ENCODE measurements at places on chromosomes 4 and X.

GRCh38 chr4:72768364-72768763 is 199.3 kb upstream of the ADAMTS3 start:
- DNase-seq, result no peak

DNA sequence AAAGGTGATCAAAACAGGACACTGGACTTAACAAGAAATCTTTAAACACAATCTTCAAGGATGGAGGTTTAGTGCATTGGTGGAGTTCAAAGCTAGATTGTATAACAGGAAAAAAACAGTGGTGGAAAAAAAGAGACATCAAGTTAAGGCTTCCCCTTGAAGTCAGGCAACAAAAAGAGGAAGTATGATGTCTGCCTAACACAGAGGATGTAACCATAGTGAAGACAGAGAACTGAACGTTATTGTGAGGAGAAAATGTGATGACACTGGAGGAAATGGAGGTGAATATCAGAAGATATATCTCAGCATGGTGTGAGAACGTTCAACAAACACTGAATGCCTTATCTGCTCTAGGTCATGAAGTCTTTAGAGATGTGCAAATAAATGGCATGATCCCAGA is 192.4 kb upstream of the AR start:
- DNase-seq, result no peak

DNA sequence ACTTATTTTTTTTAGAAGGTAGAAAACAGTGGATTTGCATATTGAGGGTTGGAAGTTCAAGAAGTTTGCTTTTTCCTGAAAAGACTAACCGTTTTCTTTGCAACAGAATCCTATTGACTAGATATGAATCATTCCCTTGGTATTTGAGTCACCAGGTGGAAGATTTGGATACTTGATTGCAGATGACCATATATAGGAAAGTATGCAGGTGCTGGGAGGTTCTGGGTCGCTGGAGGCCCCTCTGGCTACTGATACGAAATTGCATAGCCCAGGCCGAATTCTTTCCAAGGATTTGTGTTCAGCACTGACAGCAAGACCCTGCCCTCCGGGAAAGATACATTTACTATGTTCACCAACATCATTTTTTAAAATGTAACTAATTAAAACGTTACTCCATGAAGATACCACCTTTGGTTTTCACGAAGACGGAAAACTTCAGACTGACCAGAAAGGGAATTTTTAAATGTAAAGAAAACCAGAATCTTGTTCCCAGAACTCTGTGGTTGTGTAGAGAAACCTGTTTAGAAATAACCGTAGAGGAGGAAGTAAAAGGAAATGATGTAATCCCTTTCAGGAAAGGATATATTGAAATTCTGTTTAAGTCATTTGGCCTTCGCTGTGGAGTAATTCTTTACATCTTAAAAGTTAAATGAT is 946 bp downstream of the ANXA3 start:
- DNase-seq, result no peak

DNA sequence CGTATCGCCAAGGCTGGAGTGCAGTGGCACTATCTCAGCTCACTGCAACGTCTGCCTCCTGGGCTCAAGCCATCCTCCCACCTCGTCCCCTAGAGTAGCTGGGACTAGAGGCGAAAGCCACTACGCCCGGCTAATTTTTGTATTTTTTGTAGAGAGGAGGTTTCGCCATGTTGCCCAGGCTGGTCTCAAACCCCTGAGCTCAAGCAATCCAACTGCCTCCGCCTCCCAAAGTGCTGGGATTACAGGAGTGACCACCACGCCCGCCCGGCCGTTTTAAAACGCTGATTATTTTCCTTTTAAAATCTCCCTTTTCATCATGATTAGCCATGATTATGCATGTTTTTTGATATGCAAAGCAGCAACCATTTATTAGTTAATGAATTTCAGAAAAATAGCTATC is 2.2 kb downstream of the N4BP2 start:
- DNase-seq, result no peak

GRCh38 chrX:3425031-3425430 is 78.6 kb upstream of the MXRA5 start:
- DNase-seq, result no peak

GRCh38 chr4:100736641-100737451 is 219.0 kb upstream of the EMCN start:
- no peak for DNase-seq

DNA sequence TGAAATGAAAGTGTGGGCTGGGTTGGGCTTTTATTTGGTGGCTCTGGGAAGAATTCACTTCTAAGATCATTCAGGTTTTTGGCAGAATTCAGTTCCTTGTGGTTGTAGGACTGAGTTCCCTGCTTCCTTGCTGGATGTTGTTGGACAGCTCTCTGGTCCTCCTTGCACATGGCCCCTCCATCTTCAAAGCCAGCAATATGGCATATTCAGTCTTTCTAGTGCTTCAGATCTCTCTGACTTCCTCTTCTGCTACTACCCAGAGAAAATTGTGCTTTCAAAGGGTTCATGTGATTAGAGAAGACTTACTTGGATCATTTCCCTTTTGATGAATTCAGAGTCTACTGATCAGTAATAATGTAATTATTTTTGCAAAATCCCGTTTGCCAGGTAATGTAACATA is 12.8 kb upstream of the IGFBP7 start:
- no peak for DNase-seq

DNA sequence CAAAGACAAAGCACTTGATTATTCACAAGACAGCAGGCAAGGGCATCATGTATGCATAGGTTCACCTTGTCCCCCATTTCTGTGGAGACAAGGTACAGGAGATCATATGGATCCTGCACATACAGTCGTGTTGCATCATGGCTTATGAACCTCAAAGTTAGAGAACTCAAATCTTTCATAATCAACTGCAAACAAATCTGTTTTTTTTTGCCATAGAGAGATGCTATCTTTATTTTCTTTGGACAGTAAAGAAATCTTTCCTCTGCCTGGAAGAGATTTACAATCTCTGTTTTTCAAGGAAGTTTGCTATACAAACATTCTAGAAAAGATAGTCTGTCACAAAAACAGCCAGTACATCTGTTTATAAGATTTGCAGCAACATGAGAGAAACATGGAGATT is 578.8 kb downstream of the ANKRD50 start:
- no peak for DNase-seq

DNA sequence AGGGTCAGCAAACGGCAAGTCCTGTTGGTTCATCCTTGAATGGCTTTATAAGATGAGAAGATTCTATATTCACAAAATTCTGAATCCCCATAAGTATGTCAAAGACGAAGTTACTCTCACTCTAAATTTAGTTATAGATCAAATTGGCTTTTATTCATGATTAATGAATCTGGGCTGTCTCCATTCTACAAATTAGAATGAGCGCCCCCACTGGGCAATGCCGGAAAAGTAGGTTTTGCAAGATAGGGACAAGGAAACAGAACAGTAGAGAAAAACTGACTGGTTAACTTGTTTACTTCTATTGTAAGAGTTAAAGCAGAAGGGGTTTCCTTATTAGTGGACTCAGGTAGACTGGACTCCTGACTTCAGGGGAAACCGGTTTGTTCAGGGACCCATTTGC is 100.3 kb downstream of the F11 start:
- no peak for DNase-seq

GRCh38 chr4:60201052-60201673 is 999.0 kb upstream of the ADGRL3 start:
- no peak for DNase-seq

DNA sequence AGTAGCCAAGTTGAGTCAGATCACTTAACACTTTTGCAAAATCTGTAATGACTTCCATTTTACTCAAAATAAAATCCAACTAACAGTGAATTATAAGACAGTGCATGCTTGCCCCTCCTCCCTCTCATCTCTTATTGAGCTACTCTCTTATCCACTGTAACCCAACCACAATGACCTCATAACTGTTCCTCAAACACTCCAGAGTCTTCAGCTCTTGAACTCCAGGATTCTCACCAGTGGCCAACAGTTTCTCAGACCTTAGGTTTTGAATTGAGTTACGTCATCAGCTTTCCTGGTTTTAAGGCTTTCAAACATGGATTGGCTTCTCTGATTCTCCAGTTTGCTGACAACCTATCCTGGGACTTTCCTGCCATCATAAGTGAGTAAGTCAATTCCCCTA is 938.3 kb downstream of the RAB28 start:
- DNase-seq, result no peak

GRCh38 chr4:112951362-112952312 is 97.8 kb upstream of the ANK2 start:
- DNase-seq, result no peak

GRCh38 chr4:108466936-108467902 is 153.2 kb upstream of the RPL34 start:
- no peak for DNase-seq

DNA sequence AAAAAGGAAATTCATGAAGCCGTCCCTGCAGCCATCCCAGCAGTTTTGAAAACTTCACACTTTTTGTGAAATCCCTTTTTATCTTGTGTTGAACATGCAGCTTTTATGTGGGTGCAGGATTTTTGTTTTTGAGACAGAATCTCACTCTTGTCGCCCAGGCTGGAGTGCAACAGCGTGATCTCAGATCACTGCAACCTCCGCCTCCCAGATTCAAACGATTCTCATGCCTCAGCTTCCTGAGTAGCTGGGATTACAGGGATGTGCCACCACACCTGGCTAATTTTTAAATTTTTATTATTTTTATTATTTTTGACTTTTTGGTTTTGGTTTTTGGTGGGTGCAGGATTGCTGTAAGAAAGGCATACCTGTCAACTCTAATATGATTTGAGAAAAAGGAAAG is 8.0 kb upstream of the MSMO1 start:
- no peak for DNase-seq
